D721Med (cell line): ENCODE measurements at places on chromosomes 4 and X.

- no peak for DNase-seq
Observed at GRCh38 chrX:130877892-130878341, 25.1 kb downstream of the ENOX2 start.

DNA sequence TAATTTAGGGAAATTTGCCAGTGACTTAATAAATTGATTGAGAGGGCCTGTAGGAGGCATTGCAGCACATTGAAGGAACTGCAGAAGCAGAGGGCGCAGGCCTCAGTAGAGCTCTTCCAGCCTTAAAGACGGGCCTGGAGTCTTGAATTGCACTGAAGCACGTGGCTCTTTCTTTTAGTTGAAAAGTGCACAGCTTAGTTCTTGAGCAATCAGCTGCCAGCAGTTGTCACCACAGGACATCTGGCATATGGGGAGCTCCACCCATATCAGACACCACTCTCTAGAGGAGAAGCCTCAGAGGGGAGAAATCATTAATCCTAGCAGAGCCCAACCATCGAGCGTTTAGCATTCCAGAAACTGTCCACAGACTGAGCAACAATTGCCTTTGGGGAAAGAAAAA lies 16.0 kb upstream of the FGF16 start:
- DNase-seq, result no peak

- no peak for DNase-seq
Observed at GRCh38 chr4:111323496-111323895, 700.6 kb upstream of the PITX2 start.

DNA sequence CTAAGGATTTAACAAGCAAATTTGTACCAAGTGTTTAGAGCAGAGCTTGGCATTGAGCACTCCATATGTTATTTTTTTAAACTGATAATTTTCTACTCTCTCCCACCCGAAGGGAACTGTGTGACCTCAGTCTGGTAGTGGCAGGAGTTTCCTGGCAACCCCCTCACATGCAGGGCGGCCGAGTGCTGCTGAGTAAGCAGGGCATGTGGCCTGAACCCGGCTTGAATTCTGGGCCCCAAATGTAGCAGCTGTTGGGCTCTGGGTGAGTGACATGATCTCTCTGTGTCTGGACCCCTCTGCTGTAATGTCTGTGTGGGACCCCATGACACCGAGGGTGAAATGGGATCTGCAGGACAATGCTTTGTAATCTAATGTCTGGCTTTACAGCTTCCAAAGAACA lies 13.6 kb upstream of the C4orf50 start:
- no peak for DNase-seq

DNA sequence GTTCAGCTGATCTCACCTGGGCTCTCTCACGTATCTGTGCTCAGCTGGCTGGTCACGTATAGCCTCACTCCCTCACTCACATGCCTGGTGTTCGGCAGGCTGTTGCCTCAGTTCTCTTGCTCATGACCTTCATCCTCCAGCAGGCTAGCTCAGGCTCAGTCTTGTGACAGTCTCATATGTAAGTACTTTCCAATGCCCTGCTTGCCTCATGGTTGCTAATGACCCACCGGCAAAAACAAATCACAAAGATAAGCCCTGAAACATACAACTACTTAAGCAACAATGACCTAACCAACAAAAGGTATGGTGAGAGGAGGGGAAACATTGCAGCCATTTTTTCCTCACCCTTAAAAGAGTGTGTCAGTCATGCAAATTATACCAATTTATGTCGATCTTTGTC lies 25.0 kb downstream of the MEPE start:
- DNase-seq, result no peak

- peak; percentile 52 for DNase-seq
Observed at GRCh38 chr4:153485860-153486259, 19.7 kb downstream of the TMEM131L start.

DNA sequence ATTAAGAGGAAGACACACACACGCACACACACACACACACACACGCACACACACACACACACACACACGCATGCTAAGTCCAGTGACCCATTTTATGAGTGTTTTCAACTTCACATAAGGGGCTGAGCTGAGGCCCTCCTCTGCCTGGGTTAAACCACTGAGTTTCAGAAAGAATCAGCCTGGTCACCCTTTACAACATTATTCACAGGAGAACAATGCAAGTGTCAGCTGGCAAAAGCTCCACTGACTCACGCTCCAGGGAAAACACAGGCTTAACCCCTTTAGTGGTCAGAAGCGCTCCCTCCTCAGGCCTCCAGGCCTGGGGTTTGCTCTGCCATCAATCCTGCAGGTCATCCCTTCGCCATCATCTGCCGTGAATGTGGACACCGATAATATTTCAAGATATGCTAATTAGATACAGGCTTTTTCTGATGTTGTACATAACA lies 46.9 kb downstream of the ACOX3 start:
- no peak for DNase-seq

DNA sequence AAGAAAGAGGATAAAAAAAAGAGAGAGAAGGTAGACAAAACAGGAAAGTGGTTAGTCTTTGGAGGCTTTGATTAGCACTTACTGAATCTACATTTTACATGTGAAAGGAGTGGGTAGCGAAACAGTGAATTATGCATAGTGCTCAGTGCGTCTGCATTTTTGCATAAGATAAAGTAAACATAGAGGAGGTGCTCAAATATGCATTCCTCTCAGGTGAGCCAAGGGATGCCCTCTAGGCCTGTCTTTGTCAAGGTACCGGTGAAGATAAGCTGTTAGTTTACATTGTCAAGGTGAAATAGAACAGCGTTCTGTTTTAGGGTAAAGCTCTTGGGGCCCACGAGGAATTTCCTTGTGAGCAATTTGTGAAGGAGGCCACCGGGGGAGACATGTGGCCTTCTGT lies 260.6 kb downstream of the TRIML1 start:
- DNase-seq, result no peak

- DNase-seq, result no peak
Observed at GRCh38 chr4:31783311-31783710, 1063.1 kb downstream of the PCDH7 start.

DNA sequence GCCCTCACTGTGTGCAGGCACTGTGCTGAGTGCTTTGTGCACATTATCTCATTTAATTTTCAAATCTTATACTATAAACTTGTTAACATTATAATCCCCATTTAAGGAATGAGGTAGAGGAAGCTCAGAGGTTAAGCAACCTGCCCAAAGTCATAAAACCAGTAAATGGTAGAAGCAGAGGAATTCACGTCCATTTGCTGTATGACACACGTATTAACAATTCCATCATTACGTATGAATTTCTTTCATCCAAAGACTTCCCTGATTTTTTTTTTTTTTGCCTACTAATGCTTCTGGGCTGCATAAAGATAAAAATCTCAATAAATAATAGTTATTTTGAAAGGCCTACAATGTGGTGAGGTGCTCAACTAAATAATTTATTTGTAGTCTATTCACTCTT lies 64.5 kb upstream of the H2AZ1 start:
- no peak for DNase-seq

DNA sequence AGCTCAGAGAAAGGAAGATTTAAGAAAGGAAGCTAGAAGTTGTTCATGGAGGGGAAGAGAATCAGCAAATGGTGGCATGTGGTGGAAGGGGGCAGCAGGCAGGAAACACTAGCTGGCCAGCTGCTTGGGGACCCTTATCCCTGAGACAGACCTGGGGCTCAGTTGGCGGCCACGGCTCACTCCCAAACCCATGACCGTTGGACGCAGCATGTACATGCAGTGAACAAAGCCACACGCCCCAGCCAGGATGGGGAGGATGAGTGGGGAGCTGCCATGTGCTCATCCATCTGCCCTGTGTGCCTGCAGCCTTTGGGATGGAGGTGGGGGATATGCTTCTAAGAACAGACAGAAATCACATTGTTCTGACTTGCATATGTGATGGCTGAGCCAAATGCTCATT lies 155.2 kb upstream of the PABPC5 start:
- no peak for DNase-seq

DNA sequence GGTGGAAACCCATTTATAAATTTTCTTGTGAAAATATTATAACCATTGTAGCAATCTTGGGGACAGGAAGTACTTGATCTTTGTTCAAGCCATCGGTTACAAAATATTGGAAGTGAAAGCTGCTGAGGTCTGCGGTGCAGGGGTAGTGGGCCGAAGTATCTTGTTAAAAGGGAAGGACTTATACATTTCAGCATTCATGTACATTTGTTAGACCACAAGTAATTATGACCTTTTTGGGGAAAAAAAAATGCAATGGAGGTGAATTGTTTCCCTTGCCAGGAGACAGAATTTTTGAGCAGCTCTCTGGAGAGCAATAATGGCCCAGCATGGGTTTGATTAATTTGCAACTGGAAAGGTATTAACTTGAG lies 121.3 kb downstream of the EGF start:
- no peak for DNase-seq

DNA sequence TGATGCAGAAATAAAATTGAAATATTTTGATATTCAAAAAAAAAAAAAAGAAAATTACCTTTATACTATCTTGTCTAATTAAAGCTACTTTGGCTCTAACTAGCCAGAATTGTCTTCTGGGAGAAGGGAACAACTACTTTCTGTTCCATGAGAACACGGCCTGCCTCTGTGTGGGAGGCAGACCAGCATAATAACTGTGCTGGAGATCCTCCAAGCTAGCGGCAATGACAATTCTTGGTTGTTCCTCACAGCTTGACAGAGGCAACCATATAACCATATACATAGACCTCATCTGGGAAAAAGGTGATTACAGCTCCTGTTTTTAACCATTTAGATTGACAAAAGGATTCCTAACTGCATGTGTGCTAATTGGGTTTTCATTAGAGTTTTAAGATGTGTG lies 95.7 kb downstream of the RBMX2 start:
- DNase-seq, result no peak

DNA sequence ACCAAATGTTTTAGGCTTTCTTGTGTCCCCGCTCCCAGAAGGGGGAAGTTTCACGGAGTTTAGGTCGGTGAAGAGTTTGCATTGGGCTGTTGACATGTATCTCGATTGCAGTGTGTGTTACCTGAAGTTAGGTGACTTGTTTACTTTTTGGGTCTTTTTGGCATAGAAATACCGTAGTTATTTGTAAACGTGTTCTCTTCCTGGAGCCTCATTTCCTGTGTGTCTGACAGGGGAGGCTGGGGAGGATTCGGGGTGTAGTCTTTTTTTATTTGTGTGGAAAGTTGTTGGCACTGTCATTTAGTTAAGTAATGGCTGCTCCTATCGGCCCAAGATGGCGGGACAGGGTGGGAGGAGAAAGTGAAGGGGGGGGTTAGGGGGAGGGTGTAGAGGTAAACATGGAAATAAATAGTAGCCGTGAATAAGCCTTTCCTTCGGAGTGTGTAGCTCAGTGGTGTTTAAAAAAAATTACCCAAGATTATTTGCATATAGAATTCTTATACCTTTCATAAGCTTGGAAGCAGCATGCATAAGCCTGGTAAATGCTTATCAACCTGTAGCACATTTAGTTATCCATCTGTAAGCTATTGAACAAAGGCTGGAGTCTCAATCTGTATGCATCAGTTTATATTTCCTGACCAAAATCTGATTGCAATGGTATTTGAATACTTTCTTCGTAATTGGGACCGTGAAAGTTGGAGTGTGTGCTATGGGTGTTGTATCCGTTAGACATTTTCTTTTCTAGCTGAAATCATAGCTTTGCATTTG lies 1.6 kb downstream of the KDM6A start:
- no peak for DNase-seq

GRCh38 chr4:35164063-35164462 lies 1080.3 kb downstream of the ARAP2 start:
- no peak for DNase-seq

GRCh38 chrX:41026702-41027078 lies 58.6 kb upstream of the USP9X start:
- DNase-seq, result no peak

DNA sequence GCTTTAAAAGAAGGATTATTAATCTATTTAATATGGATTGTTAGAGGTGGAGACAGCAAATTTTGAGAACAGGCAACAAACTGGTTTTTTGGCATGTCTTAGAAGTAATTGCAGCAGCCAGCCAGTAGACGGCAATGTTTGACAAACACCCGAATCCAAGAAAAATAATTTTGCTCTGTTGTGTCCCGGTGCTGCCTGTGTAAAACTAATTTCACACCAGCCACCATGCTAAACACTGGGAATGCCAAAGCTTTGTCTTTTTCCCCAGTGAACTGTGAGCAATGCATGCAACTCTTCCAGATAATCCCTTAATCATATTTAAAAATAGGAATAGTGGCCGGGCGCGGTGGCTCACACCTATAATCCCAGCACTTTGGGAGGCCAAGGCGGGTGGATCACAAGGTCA lies 25.9 kb downstream of the SMIM31 start:
- no peak for DNase-seq

GRCh38 chr4:38531141-38531727 lies 132.8 kb upstream of the KLF3 start:
- no peak for DNase-seq

DNA sequence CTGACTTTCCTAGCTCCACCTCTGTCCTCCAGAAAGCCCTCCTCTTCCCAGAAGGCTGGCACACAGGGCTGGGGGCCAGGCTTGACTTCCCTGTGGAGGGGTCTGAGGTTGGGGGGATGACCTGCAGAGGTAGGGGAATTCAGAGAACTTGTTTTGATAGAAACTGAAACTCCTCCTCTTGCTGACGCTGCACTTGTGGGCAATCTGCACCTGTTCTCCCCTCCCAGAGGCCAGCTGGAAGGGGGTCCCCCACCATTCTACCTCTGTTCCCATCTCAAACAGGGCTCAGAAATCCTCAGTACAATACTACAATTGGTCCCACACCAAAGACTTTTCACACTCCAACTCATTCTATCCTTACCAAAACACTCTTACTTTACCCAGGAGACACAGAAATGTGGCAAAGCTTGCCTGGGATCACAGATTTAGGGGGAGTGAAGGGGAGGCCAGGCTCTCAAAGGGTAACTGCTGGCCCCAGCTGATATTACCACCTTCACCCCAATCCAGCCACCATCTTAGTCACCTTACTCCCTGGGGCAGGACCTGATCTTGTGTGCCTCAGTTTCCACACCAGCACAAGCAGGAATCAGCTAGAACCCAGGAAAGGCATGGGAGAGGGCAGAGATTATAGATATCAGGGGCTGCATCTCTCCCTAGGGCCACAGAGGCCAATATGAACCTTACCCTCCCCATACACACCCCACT lies 18.5 kb downstream of the OTUD5 start:
- no peak for DNase-seq

- no peak for DNase-seq
Observed at GRCh38 chrX:133413218-133413925, 1.9 kb downstream of the GPC4 start.

GRCh38 chr4:71945791-71946190 lies 86.0 kb upstream of the NPFFR2 start:
- no peak for DNase-seq

GRCh38 chr4:40316333-40316781 lies 18.8 kb upstream of the CHRNA9 start:
- DNase-seq, result no peak

DNA sequence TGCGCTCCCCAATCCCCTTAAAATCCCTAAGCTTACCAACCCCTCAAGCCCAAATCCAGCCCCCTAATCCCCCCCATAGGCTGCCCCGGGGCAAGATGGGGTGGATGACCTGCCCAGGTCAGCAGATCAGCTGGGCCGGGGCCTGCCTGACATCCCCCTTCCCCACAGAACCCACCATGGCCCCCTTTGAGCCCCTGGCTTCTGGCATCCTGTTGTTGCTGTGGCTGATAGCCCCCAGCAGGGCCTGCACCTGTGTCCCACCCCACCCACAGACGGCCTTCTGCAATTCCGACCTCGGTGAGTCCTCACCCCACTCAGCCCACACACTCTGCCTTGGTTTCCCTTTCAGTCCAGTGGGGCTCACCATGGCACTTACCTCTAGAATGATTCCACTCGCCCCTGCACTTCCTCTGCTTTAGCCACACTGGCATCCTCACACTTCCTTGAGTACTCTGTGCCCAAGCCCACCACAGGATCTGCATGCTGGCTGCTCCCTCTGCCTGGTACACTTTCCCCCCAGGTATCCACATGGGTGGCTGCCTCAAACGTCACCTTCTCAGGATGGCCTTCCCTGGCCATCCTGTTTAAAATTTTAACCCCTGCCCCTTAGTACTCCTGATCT lies 1.1 kb downstream of the TIMP1 start:
- DNase-seq, result no peak
